ENCODE measurements at places on chromosomes 1 and 21. TPM values are rescaled to one million over a fixed set of nuclear protein-coding genes. Genes with fewer than 3 reads are reported as not detected.

RGS7 gene
- 0.81 TPM for total RNA-seq

CFHR1 gene
- 0.75 TPM for total RNA-seq

OVAAL gene
- total RNA-seq, result not detected

OR14K1 gene
- total RNA-seq, result not detected

GUCA2B gene
- 7.9 TPM for total RNA-seq

KAZN gene
- 10.2 TPM for total RNA-seq

C4BPA gene
- 2.3 TPM for total RNA-seq

OR2T35 gene
- total RNA-seq, result not detected

KRTAP19-3 gene
- not detected for total RNA-seq

CFAP74 gene
- total RNA-seq, result not detected

LRRC38 gene
- not detected for total RNA-seq

DPT gene
- total RNA-seq, result 30.7 TPM

ADAMTSL4 gene
- 17.2 TPM for total RNA-seq

TACSTD2 gene
- total RNA-seq, result 19.2 TPM

TTLL10 gene
- 0.78 TPM for total RNA-seq

SETDB1 gene
- 42.6 TPM for total RNA-seq

RAVER2 gene
- total RNA-seq, result 22.6 TPM

ARHGAP30 gene
- 16.2 TPM for total RNA-seq

PKP1 gene
- 0.09 TPM for total RNA-seq
